ENCODE measurements at places on chromosomes 5 and 9.

GRCh38 chr9:104280178-104280560, 186.1 kb downstream of the SMC2 start:
- DNase-seq: no peak

DNA sequence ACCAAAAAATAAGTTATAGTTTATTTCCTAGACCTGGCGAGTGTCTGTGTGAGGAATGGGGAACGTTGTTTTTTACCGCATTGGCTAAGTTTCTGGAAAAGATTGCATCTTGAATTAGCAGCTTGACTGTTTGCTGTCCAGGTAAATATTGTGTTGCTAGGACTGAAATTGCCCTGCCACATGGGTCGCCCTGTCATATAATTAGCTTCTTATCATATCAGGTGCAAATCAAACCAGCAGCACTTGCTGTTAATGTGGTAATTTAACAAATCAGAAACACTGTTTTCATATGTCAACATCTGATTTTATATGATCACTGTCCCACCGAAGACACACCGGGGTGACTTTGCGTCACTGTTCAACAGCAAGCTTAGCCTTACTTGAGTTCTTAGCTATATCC, 63.7 kb upstream of the ZNF622 start:
- DNase-seq: no peak

- no peak for DNase-seq
These were observed 215.3 kb downstream of the TLR4 start for GRCh38 chr9:117919538-117919937.

GRCh38 chr5:133287500-133287899, 235.7 kb downstream of the HSPA4 start:
- peak; percentile 1 for DNase-seq

GRCh38 chr5:132378580-132378979, 9.1 kb downstream of the SLC22A5 start:
- DNase-seq: no peak

GRCh38 chr9:81849631-81850259, 78.5 kb upstream of the SPATA31D4 start:
- DNase-seq: no peak

- no peak for DNase-seq
These were observed 375.1 kb downstream of the SPATA31D1 start for GRCh38 chr9:82363682-82364081.

DNA sequence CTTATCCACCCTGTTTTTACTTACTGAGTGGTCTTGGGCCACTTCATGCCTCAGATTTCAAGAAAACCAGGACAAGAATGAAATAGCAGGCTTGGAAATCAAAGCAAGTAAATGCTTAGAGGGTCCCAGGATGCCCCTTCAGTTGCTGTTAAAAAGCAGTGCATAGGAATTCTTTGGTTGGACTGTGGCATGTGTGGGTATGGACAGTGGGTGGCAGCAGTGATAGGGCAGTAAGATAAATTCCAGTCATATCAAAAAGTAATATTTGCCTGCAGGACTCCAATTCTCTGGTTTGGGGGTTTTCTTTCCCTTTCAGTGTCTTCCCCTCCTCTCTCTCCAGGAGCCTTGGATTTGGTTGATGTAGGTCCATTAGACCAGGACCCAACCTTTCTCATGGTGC, 306.7 kb upstream of the CLINT1 start:
- no peak for DNase-seq

DNA sequence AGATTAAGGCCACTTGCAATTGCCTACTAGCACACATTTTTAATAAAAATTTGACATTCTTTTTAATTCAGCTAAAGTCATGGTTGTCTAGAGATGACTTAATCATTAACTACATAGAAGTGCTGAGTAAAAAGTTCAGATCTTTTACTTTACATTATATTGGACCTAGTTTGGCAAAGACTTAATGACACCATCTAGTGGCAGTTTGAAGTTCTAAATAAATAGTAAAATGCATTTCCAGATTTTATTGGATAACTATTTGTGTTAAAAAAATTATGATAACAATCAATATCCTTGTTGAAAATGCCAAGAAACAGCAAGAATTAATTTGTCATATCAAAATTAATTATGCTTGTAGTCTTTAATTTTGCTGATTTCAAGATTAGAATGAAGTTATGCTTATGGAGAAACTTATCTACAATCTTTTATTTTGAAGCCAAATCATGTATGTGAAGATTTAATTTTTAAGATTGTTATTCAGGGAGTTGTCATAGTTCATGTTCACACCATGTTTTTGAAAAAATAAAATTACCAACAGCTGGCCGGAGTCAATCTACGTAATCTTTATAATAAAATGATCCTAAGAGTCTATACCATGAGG, 69.6 kb upstream of the PJA2 start:
- DNase-seq: peak; percentile 7

DNA sequence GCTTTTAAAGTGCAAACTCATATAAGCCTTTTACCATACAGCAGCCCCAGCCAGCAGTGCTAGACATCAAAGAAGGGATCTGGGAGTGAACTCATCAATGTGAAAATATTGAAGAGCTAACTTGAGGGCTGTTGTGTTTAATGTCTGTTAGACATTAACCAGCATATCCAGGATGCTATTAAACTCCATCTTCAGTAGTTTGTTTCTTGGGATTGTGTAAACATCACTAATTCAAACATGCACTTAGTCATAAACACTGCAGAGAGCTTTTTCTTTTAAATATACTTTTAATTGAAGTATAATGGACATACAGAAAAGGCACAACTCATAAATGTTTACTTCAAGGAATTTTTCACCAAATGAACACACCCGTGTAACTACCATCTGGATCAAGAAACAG, 81.8 kb downstream of the TMEM252 start:
- no peak for DNase-seq

- no peak for DNase-seq
These were observed 229.5 kb downstream of the ARL15 start for GRCh38 chr5:54080831-54081230.

DNA sequence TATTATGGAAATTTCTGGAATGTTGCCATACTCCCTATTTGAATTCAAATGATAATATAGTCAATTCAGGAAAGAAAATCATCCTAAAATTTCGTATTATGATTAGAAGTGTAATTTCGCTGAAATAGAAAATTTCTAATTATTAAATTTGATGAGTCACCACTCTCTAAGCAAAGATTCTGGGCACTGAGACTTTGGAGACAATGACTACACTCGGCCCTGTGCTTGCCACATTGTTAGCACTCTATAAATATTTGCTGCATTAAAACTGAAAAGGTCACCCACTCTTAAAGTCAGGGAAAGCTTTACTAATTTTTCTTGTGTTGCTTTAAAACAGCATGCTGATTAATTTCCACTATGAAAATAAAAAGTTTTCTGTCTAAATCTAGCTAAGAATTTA, 240.3 kb downstream of the TLE4 start:
- no peak for DNase-seq

DNA sequence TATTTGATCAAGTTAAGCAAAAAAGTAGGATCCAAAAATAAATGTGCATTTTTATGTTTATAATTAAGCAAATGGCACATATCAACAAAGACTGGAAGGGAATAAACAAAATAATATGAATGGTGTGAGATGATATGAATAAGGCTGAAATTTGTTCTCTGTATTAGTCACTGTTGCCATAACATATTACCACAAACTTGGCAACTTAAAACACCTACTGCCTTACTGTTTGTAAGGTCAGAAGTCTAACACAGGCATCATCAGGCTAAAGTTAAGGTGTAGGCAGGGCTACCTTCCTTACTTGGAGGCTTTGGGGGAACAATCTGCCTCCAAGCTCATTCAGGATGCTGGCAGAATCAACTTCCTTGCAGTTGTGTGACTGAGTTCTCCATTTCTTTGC, 19.3 kb downstream of the PGGT1B start:
- no peak for DNase-seq

- DNase-seq: no peak
These were observed 42.6 kb downstream of the NPR3 start for GRCh38 chr5:32753765-32754164.

DNA sequence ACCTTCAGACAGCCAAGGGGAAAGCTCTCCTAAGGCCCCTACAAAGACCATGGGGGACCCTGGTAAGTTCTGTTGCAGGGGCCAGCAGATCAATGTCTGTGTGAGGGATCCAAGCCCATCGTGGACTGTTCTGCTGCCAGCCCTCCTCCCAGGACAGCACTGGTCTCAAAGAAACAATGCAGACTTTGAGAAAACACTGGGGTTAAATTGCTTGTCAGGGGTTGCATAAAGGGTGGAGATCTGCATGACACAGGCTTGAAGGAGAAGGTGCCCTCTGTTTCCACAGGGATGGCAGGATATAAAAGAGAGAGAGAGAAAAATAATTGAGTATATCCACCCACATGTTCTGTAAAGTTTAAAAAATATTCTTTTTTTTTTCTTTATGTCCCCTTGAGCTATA, 157.6 kb upstream of the TBC1D2 start:
- no peak for DNase-seq

GRCh38 chr9:130858739-130859705, 24.0 kb downstream of the ABL1 start:
- no peak for DNase-seq

DNA sequence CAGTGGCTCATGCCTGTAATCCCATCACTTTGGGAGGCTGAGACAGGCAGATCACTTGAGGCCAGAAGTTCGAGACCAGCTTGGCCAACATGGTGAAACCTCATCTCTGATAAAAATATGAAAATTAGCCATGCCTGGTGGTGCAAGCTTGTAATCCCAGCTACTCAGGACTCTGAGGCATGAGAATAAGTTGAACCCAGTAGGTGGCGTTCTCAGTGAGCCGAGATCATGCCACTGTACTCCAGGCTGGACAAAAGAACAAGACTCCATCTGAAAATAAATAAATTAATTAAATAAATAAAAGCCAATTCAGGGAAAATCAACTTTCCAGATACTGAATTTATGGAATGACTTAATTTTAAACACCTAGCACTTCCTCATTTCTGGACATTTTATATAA, 1722.1 kb downstream of the MAT2B start:
- DNase-seq: no peak

GRCh38 chr9:75432888-75433287, 344.6 kb downstream of the OSTF1 start:
- no peak for DNase-seq

DNA sequence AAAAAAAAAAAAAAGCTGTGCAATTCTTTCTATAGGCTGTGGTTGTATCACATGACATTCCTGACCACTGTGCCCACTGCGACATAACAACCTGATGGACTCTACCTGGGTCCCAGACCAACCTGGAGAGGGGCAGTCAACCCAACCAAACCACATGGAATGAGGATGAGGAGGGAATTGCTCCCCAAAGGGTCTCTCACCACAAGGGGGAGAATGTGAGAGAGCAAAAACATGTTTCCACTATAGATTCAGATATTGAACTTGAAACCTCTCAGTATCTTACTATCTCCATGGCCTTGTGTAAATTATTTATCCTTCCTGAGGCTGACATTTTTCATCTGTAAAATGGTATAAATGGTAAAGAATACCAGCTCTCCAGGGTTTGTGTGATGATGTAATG, 66.9 kb upstream of the SV2C start:
- DNase-seq: no peak

Data from CD4-positive, alpha-beta T cell treated with Interleukin-4 for 4 hours (primary cell).